ENCODE measurements at places on chromosomes 2 and 18.

DNA sequence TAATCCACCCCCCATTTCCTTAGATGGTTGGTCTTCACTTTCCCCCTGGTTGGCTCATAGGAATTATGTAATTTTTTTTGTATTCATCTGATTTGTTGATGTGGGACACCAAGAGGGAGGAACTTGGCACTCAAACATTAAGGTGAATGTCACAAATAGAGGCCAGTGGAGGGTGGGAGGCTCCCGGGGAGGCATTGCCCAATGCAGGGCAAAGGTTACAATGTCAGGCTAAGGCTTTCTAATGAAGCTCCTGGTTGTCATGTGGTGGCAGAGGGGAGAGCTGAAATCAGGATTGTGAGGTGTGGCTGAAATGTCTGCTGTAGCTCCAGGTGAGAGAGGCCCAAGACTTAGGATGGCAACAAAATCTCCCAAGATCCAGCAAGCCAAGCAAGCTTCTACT lies 42.7 kb downstream of the MPHOSPH10 start:
- no peaks in the 10 kb centered on the region for H3K4me1 ChIP-seq
- DNase-seq, result no peak
- no peaks in the 10 kb centered on the region for H3K36me3 ChIP-seq
- H3K4me3 ChIP-seq, result no peak overlapping the region
- H3K27ac ChIP-seq, result no peak overlapping the region

DNA sequence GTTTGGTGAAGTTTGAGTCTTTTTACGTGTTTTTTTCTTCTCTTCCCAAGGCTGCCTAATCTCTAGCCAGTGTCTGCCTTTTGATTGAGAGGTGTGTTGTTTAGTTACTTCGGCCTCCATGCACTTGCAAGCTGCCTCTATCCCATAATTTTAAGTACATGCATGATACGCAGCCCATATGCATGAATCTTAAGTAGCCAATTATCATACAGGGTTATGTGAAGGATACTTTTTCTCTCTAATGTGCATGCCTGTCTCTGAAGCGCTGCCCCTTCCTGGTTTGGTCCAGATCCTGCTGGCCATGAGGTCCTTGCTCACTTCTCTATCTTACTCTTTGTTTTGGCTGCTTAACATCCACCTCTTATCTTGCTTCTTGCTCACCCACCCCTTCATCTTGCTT lies 73.9 kb upstream of the PID1 start:
- no peak overlapping the region for H3K27ac ChIP-seq
- no peaks in the 10 kb centered on the region for H3K27me3 ChIP-seq
- H3K4me3 ChIP-seq, result no peak overlapping the region
- 0 out of 2 replicates have a peak, but pooled peaks cover 1% of the 10 kb centered on the region for H3K4me1 ChIP-seq

- no peaks in the 10 kb centered on the region for H3K4me1 ChIP-seq
- peaks cover 7% of the 10 kb centered on the region for H3K36me3 ChIP-seq
- DNase-seq, result no peak
These were observed 138.2 kb downstream of the ZNF236 start for GRCh38 chr18:76960528-76961035.

- no peak for DNase-seq
- H3K27ac ChIP-seq, result no peak overlapping the region
- H3K36me3 ChIP-seq, result no peaks in the 10 kb centered on the region
- no peaks in the 10 kb centered on the region for H3K27me3 ChIP-seq
These were observed 109.8 kb upstream of the SEC11C start for GRCh38 chr18:59029663-59030429.

DNA sequence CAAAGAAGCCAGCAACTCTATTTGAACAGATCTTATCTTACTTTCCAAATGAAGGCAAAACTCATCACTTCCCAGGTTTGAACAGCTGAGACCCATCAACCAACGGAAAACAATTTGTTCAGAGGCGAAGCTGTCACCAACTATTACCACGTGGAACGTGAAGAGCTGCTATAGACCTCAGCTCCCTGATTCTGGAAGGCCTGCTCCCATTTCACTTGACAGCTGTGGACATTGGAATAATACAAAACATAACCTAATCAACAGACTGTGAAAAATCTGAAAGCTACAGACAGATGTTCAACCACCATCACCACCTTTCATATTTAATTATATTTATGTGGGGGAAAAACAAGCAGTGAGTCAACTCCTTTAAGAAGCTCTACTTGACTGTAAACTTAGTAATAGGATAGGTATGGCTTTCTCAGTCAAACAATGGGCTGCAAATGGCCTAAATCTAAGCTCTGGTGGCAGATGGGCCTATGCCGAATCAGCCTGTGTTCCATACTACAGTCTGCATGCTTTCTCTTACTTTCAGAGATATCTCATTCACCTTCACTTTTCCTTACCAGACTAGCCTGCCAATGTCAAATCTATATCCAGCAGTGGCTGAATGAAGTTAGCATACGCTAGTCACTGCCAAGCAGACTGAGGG lies 896.4 kb downstream of the TDRD15 start:
- no peak overlapping the region for H3K27ac ChIP-seq
- H3K27me3 ChIP-seq, result peaks cover 3% of the 10 kb centered on the region
- no peak overlapping the region for H3K4me3 ChIP-seq
- no peak for DNase-seq
- no peaks in the 10 kb centered on the region for H3K4me1 ChIP-seq

DNA sequence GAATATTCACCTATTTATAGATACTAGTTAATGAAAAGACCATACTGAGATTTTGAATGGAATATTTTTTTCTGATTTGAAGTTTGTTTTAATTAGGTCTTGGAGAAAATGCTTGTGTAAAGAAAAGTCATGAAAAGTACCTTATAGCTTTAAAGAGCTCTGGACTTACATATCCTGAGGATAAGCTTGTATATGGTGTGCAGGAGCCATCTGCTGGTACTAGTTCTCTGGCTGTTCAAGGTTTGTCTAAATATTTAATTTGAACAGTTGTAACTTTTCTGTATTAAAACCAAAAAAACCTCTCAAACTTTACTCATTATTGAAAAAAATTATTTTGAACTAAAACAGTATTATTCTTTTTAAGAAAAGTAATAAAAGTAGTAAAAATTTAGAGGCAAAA lies 50.1 kb downstream of the UBR3 start:
- no peaks in the 10 kb centered on the region for H3K27me3 ChIP-seq
- H3K4me1 ChIP-seq, result no peaks in the 10 kb centered on the region
- H3K36me3 ChIP-seq, result no peaks in the 10 kb centered on the region
- H3K27ac ChIP-seq, result no peak overlapping the region

GRCh38 chr18:35163014-35163539 lies 77.8 kb upstream of the ZNF397 start:
- no peak overlapping the region for H3K27ac ChIP-seq
- H3K36me3 ChIP-seq, result no peaks in the 10 kb centered on the region
- no peak overlapping the region for H3K4me3 ChIP-seq
- no peaks in the 10 kb centered on the region for H3K27me3 ChIP-seq

GRCh38 chr2:33018271-33018670 lies 71.5 kb downstream of the LTBP1 start:
- no peak for DNase-seq
- no peak overlapping the region for H3K4me3 ChIP-seq
- no peak overlapping the region for H3K27ac ChIP-seq
- no peaks in the 10 kb centered on the region for H3K27me3 ChIP-seq
- H3K36me3 ChIP-seq, result no peaks in the 10 kb centered on the region

DNA sequence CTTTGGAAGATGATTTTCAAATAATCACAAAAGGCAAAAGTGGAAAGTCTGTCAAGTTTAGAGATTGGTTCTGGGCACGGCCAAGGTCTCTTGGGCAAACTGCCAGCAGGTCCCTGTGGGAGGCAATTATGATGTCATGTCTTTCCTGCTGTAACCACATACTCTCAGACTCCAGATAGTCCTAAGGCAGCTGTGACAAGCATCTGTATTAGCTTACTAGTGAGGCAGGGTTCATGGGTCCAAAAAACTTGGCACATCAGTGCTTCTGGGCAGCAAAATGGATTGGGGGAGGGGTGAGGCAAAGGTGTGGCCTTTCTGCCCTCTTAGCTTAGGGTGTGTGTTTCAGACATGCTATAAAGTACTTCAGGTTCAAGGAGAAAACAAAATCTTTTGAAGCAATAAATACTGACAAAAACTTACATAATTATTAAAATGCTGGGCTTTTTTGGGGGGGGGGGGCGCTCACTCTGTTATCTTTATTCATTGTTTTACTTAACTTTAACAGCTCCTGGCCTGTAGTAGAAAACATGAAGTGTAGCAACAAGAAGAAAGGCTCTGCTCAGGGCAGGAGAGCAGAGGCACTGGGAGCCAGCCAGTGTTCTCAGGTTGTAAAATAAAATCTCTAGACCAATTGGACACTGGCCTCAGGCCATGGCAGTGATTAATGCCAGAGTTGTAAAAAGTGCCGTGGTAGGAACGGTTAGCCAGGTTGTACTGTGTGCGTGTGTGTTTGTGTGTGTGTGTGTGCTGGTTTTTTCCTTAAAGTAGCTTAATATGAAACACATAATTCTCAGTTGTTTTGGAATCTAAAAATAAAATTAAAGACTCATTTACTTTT lies 14.3 kb upstream of the TANC1 start:
- H3K27ac ChIP-seq, result no peak overlapping the region
- H3K27me3 ChIP-seq, result no peaks in the 10 kb centered on the region
- H3K4me1 ChIP-seq, result peaks cover 14% of the 10 kb centered on the region
- DNase-seq, result peak; percentile 50
- no peaks in the 10 kb centered on the region for H3K36me3 ChIP-seq

GRCh38 chr2:100513650-100514049 lies 43.4 kb downstream of the NMS start:
- H3K36me3 ChIP-seq, result no peaks in the 10 kb centered on the region
- H3K4me3 ChIP-seq, result no peak overlapping the region
- peaks cover 64% of the 10 kb centered on the region for H3K27me3 ChIP-seq
- no peaks in the 10 kb centered on the region for H3K4me1 ChIP-seq

GRCh38 chr2:5617358-5617757 lies 74.8 kb upstream of the SOX11 start:
- peaks cover 9% of the 10 kb centered on the region for H3K27me3 ChIP-seq
- H3K36me3 ChIP-seq, result no peaks in the 10 kb centered on the region
- H3K27ac ChIP-seq, result no peak overlapping the region
- DNase-seq, result no peak
- no peak overlapping the region for H3K4me3 ChIP-seq

DNA sequence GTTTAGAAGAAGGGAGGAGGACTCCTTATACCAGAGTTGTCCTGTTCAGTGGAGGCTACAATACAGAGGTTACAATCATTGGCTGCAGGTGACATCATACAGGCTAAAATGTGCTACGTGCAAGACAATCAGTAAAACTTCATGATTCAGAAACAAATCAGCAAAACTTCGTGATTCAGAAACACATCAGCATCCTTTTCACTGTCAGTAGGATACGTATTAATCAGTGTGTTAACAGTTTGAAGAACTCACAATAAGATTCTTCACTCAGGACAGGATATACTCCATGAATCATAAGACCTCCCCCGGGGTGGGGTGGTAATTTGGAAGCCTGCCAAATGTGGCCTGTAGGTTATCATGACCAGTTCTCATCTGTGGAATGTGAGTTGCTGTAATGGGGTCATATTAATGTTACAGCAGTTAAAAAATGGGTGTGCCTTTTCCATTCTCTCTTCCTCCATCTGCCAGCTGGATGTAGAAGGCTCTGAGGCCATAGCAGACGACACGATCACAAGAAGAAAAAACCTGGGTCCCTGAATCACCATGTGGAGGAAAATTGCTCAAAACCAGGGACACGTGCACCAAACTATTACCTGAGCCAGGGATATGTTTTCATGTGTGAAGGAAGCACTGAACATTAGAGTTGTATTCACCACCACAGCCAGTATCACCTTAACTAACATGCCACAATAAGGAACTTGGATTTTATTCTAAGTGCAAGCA lies 134.8 kb upstream of the CREB1 start:
- no peaks in the 10 kb centered on the region for H3K27me3 ChIP-seq
- peaks cover 37% of the 10 kb centered on the region for H3K4me1 ChIP-seq
- peak overlapping the region; percentile 40 for H3K4me3 ChIP-seq
- DNase-seq, result peak; percentile 79

GRCh38 chr2:231601356-231602229 lies 8.9 kb downstream of the TEX44 start:
- no peaks in the 10 kb centered on the region for H3K36me3 ChIP-seq
- no peak overlapping the region for H3K27ac ChIP-seq
- H3K4me3 ChIP-seq, result no peak overlapping the region
- peak; percentile 80 for DNase-seq
- no peaks in the 10 kb centered on the region for H3K27me3 ChIP-seq
- H3K4me1 ChIP-seq, result peaks cover 13% of the 10 kb centered on the region

DNA sequence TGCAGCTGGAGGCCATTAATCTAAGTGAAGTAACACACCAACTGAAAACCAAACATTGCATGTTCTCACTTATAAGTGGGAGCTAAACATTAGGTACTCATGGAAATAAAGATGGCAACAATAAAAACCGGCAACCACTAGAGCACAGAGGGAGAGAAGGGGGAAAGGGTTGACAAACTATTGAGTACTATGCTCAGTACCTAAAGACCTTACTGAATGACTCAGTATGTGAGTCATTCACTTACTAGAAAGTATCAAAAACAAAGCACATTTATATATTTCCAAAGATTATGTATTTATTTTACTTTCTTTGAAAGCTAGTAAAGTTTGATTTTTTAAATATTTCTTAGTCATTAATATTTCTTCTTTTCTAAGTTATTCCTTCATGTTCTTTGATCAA lies 48.9 kb downstream of the ZNF385B start:
- no peak for DNase-seq
- H3K27ac ChIP-seq, result no peak overlapping the region
- H3K36me3 ChIP-seq, result no peaks in the 10 kb centered on the region
- no peaks in the 10 kb centered on the region for H3K4me1 ChIP-seq

DNA sequence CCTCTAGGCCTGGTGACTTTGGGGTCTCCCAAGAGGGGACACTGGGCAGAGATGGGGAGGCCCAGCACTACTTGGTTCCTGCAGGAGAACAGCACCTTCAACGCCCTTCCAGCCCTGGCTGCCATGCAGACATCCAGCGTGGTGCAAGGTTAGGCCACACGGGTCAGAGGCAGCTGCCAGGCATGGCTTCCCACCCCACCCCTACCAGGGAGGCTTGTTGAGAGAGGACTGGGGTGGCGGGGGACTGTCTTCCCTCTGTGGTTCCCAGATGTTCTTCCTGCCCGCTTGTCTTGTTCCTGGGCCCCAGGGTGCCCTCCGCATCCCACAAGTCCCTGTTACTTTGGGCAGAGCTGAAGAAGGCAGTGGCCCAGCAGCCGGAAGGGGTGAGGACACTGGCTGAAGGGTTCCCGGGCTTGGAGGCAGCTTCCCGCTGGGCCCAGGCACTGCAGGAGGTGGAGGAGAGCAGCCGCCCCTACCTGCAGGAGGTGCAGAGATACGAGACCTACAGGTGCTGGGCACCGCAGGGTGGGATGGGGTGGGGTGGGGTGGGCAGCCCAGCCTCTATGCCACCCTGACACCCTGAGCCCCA lies 4.5 kb downstream of the PROM2 start:
- H3K4me1 ChIP-seq, result peaks cover 35% of the 10 kb centered on the region
- no peaks in the 10 kb centered on the region for H3K27me3 ChIP-seq
- no peak for DNase-seq
- H3K4me3 ChIP-seq, result no peak overlapping the region

GRCh38 chr2:70964133-70964532 lies 14.3 kb upstream of the ANKRD53 start:
- H3K4me3 ChIP-seq, result no peak overlapping the region
- no peaks in the 10 kb centered on the region for H3K4me1 ChIP-seq
- no peaks in the 10 kb centered on the region for H3K36me3 ChIP-seq
- no peak for DNase-seq

- no peak overlapping the region for H3K4me3 ChIP-seq
- H3K4me1 ChIP-seq, result peaks cover 56% of the 10 kb centered on the region
- DNase-seq, result no peak
- H3K36me3 ChIP-seq, result no peaks in the 10 kb centered on the region
- H3K27me3 ChIP-seq, result no peaks in the 10 kb centered on the region
These were observed 8.7 kb upstream of the AGFG1 start for GRCh38 chr2:227462972-227463931.

- no peaks in the 10 kb centered on the region for H3K36me3 ChIP-seq
- H3K27ac ChIP-seq, result no peak overlapping the region
- H3K27me3 ChIP-seq, result no peaks in the 10 kb centered on the region
- no peak for DNase-seq
These were observed 76.8 kb downstream of the CACNB4 start for GRCh38 chr2:152022090-152022489.

Data from PC-9 (cell line).